Midbrain (tissue), 1 donor: ENCODE measurements at places on chromosomes 7 and 10.

DNA sequence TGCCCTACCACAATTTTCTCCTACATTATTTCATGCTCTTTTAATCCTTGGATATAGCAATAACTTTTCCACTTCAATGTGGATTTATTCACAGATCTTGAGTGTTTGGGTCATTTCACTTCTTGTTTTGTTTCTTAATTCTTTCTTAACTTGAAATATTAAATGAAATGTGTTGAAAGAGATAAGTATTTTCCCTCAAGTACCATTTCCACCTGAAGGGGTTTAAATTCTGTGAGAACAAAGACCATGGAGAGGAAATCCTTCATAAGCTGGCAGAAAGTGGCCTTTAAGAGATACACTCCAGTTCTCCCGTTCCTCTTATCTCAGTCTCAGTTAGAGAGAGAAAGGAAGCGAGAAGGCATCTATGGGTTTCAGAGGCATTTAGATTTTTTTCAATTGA lies 14.1 kb upstream of the DLD start:
- no peak for DNase-seq

- DNase-seq = no peak
Measured at GRCh38 chr7:132979524-132979923, 102.4 kb downstream of the CHCHD3 start.

- DNase-seq = no peak
Measured at GRCh38 chr7:142797391-142798377, 26.9 kb downstream of the PRSS2 start.

- no peak for DNase-seq
Measured at GRCh38 chr10:44022203-44022602, 362.7 kb downstream of the CXCL12 start.

DNA sequence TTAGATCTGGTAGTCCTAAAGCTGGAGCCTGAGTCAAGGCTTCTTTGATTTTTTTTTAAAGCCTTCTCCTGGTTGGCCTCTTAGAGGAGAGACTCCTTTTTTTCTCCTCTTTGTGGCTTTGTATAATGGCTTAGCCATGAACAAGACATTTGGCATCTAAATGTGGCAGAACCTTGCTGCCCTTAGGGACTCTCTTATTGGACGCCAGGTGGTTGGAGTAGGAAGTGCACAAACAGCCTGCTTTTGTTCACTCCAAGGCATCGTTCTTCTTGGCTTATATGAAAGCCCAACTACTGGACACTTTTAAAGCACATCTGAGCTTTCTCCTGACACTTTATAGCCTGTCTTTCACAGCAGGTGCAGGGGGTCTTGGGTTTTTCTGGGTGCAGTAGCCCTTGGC lies 25.0 kb downstream of the ZPBP start:
- DNase-seq = no peak

- DNase-seq = no peak
Measured at GRCh38 chr7:98051118-98051744, 55.4 kb upstream of the LMTK2 start.

- DNase-seq = no peak
Measured at GRCh38 chr10:1712314-1712713, 25.0 kb downstream of the ADARB2 start.

DNA sequence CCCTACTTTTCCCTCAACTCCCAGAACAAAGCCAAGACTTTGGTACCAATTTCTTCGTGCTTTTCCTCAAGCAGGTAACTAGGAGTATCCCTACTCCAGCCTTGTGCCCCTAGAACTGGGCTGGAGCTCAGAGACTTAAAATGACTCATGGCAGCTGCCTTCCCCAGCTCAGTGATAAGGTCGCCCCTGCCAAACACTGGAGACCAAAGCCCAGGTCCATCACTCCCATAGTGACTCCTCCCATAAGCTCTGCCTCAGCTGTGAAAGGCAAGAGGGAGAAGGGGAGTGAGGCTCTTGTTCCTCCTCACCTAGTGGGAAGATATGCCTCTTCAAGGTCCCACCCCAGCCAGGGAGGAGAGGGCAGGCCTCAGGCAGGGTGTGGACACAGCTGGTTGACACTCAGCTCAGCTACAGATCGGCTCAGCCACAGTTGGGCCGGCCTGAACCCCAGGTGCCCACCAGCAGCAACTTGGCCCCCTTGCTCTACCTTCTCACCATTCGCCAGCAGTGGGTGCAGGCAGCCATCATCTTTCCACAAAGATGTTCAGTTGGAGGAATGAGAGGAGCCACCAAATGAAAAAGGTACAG lies 13.8 kb upstream of the CYREN start:
- no peak for DNase-seq

DNA sequence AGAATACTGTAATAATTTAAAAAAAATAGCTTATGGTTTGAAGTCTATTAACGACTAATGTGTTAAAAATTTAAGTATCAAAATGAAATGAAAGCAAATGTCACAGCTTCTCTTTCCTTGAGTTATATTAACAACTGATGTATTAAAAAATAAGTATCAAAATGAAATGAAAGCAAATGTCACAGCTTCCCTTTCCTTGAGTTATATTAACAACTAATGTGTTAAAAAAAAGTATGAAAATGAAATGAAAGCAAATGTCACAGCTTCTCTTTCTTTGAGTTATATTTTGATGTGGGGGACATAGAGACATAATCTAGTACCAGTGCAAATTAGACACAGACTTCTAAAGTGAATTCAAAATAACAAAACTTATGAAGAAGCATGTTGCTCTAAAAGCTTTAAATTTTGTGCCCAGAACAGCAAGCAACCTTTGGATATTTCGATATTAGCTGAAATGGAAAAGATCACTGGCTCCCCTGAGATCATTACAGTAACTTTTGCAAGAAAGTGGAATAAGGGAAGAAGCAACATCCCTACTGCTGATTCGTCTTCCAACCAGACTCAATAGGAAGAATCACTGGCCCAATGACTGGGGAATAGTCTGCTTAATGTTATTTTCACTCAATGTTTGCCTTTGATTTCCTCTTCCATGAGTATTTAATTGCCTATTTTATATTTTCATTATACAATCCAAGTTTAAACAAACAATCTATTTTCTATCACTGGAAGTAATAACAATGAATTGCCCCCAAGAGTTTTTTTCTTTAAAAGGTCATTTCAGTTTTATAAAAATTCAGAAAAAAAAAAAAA lies 8.0 kb downstream of the SKAP2 start:
- DNase-seq = no peak

DNA sequence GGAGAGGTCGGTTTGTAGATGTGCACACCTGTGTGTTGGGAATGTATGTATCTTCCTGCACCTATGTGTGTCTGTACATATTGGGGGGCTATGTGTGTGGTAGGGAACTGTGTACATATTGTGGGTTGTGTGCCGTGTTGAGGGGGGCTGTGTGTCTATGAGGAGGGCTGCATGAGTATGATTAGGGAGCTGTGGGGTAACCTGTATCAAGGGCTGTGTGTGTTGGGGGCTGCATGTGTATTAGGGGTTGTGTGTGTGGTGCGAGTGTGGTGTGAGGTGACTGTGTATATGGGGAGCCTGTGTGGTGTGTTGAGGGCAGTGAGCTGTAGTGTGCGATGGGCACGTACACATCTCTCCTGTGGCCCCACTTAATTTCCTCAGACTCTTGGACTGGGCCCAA lies 22.2 kb upstream of the PAX2 start:
- DNase-seq = no peak

- no peak for DNase-seq
Measured at GRCh38 chr7:18038382-18038781, 10.7 kb upstream of the PRPS1L1 start.

DNA sequence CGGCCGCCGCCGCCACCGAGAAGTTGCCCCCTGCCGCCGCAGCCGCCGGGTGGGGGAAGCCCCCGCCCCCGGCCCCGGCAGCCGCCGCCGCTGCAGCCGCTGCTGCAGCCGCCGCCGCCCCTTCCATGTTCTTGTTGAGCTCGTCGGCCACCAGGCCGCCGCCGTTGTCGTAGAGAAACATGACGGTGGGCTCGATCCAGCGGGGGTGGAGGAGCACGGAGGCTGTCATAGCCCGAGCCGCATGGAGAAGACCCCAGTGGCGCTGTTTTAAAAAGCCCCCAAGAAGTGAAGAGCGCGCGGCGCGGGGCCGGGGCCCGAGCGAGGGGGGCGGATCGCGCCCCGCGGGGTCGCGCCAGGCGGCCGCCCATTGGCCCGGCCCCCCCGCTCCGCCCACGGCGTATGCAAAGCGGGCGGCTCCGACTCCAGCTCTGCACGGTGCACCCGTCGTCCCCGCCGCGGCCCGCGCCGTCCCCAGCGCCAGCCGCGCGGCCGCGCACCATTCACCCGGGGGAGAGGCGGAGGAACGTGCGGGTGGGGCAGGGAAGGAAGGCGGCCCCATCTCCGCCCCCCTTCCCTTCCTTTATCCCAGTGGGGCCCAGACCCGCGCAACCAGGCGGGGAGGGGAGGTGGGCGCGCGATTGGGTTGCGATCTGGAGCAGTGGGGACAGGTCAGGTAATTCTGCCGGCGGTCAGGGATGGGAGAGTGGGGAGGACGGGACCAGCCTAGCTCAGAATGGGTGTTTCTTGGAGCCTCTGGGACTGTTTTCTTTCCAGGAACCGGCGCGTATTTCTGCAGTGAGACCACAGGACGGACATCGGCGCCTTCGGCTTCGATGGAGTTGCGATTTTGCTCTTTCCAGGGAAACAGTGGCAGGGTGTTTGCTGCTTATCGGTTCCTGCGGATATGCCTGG lies at the start of gene HOXA13:
TSS of gene HOXA13 (minus strand) at position 243 of the 912 bp plus-strand sequence. CDS start at position 229, 14 bp downstream.
- no peak for DNase-seq

DNA sequence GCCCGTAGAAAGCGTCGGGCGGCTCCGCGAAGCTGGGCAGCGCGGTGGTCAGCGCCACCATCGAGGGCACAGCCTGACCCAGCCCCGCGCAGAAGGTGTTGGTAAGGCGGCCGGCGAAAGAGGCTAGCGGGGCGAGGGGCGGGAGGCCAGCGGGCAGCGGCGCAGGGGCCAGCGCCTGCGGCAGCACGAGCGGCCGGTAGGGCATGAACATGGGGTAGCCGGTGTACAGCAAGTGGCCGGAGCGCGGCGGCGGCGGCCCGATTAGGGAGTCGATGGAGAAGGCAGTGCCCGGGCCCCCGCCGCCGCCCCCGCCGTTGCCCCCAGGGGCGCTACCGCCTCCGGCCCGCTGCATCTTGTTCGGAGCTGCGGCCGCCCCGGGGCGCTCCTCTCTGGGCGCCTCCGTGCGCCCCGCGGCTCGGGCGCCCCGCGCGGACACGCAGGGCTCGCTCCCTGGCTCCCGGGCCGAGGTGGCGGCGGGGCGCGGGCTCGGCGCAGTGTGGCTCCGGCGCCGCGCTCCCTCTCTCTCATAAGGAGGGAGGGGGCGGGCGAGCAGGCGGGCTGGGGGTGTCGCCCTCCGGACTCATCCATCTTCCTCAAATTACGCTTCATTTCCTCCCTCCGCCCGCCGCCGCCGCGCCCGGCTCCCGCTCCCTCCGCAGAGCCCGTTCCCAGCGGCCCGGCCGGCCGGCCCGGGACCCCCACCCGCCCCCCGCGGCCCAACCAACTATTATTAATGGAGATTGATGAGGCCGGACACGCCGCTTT lies at the start of gene GBX1:
TSS of gene GBX1 (minus strand) at position 498 of the 765 bp plus-strand sequence. CDS start at position 352, 146 bp downstream.
- no peak for DNase-seq

GRCh38 chr7:11437994-11438393 lies 394.0 kb downstream of the THSD7A start:
- no peak for DNase-seq

- no peak for DNase-seq
Measured at GRCh38 chr10:15255961-15256360, 87.5 kb upstream of the NMT2 start.

DNA sequence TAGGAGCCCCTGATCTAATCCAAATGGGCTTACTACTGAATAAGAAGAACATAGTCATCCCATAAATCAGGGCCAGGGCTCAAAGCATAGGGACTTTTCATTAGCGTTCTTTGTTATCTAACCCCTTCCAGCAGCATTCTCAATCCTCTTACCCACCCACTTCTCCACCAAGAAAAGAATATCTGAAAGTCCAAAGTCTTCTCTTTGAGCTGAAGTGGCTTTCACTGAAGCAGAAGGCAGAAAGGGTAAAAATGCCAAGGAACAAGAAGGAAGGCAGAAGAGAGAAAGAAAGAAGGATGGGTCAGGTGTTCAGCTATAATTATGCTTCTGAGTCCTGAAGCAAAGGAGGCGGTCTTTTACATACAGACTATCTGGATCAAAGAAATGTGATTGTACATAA lies 10.2 kb downstream of the TRPV5 start:
- no peak for DNase-seq

DNA sequence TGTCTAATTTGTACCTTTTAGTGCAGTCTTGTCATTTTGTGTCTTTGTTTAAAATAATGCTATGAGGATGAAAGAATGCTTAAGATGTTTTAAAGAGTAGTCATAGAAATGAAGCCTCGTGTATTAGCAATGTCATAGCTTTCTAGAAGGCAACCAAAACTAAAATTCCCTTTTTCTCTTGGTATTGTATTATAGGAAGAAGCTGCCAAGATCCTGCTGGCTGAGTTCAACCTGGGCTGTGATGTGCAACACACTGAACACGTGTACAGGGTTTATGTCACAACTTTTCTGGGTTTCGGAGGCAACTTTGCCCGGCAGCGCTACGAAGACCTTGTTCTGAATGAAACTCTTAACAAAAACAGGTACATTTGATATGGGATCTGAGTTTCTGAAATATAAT lies 36.2 kb downstream of the COX15 start:
- no peak for DNase-seq

DNA sequence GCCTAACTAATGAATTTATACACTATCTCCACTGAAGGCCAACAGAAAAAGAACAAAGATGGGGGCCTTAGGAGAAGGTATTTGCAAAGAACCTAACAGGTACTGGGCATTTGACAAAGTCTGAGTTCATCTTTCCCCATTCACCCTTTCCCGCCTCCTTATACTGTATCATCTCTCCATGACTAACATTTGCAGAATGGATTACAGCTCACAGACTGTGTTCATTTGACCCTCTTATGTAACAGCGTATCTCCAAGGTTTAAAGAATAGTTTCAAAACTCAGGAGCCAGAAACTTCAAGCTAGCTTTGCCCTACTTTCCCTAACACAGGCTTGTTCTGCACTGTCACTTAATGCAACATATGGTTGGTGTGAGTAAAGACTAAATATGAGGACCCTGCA lies 238.7 kb upstream of the CELF2 start:
- DNase-seq = no peak

GRCh38 chr10:34505338-34505737 lies 309.8 kb downstream of the PARD3 start:
- DNase-seq = no peak

DNA sequence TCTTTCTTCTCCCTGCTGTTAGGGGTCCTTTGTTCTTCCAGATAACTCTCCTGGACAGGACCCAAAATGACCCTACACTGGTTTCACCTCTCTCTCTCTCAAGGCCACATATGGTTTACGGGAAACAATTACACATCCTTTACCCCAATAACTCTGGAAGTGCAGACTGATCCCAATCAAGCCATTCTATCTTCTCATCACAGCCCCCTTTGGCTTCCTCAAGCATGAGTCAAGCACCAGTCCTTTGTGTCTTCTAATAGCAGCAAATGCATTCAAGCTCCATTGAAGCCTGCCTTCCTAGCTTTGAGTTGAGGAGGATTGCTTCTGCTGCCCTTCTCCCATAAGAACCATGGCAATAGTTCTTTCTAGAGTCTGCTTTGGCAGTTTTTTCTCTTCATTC lies 20.2 kb downstream of the C10orf67 start:
- DNase-seq = no peak

GRCh38 chr7:116687801-116688201 lies 15.8 kb downstream of the MET start:
- no peak for DNase-seq

GRCh38 chr7:100489824-100490223 lies 6.1 kb downstream of the NYAP1 start:
- peak; percentile 93 for DNase-seq
